ENCODE measurements at places on chromosomes 13 and 19.

GRCh38 chr19:47573071-47574026 lies at the start of gene ZNF541:
Gene ZNF541 (minus strand): TSS chr19:47573148. CDS start chr19:47555856, 17,292 bp downstream.
- DNase-seq, result peak; percentile 86

GRCh38 chr13:41491436-41491835 lies 34.1 kb downstream of the RGCC start:
- no peak for DNase-seq

DNA sequence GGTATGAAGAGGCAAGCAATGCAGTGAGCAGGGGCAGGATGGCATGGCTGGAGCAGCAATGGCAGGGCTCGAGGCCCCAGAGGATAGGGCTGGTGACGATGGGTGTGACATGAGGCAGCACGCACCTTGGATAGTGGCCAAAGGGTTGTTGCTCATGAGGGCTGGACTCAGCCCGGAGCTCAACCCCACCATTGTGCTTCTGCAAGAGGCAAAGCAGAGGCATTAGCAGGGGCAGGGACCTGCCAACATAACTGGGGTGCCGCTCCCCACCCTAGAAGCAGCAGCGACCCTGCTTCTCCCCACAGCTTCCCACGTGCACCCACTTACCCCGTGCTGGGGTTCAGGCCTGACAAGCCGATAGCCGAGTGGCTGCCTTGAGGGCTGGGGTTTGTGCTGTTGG lies 15.8 kb downstream of the ZNF574 start:
- DNase-seq, result no peak

GRCh38 chr19:15129856-15130585 lies 22.8 kb downstream of the SYDE1 start:
- DNase-seq, result peak; percentile 39

DNA sequence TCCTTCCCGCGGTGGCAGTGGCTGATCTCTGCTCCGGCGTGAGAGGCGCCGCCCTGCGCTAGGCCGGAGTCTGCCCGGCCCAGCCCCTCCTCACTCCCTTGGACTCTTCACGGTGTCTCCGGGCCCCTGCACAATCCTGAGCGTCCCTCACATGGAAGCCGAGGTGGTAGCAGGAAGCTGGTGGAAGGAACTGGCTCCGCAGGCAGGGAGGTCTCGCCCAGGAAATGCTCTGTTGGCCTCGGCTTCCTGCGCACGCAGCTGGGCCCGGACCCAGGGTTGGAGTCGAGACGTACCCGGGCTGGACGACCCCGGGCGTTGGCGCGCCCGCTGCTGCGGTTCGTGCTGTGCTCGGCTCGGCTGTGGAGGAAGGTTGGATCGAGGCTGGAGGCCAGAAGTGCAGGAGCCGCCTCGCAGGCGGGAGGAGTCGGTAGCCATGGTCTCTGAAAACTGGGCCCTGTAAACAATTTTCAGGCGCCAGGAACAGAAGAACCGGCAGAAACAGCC lies 46.3 kb downstream of the ZNF724 start:
- DNase-seq, result no peak

- DNase-seq, result no peak
Observed at GRCh38 chr13:95713651-95714050, 36.7 kb downstream of the DNAJC3 start.

DNA sequence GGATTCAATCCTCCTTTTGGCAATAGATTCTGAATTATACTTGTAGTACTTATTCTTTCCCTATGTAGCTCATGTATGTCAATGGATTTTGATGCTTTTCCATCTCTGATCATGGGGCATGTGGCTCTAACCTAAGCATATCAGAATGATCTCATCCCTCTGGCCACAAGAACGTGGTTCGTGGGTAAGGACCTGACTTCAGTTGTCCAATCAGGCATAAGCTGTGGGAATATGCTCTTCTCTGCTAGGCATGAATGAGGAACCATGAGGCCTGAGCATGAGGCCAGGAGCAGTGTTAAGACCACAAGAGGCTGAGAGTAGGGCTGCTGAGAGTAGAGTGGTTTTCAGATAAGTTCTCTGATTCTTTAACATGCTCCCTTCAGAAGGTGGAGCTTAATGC lies 292.4 kb upstream of the TSHZ3 start:
- DNase-seq, result no peak

- DNase-seq, result no peak
Observed at GRCh38 chr19:42272535-42272897, 3.5 kb downstream of the CIC start.

DNA sequence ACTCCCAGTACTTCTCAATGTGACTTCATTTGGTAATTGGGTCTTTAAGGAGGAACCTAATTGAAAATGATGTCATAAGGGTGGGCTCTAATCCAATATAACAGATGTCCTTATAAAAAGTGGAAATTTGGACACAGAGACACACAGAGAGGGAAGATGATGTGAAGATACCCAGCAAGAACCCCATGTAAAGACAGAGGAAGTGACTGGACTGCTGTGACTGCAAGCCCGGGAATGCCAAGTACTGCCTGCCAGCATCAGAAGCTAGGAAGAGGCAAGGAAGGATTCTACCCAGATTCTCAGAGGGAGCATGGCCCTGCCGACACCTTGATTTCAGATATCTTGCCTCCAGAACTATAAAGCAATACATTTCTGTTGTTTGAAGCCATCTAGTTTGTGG lies 239.3 kb downstream of the KCTD12 start:
- DNase-seq, result no peak

GRCh38 chr19:40081411-40081810 lies 9.3 kb downstream of the ZNF780A start:
- no peak for DNase-seq

- DNase-seq, result no peak
Observed at GRCh38 chr19:18895824-18896341, at the start of gene CERS1. Gene CERS1 (minus strand): TSS chr19:18896158. CDS start chr19:18896072, 86 bp downstream.

- DNase-seq, result no peak
Observed at GRCh38 chr13:72505376-72505775, 222.1 kb downstream of the MZT1 start.

DNA sequence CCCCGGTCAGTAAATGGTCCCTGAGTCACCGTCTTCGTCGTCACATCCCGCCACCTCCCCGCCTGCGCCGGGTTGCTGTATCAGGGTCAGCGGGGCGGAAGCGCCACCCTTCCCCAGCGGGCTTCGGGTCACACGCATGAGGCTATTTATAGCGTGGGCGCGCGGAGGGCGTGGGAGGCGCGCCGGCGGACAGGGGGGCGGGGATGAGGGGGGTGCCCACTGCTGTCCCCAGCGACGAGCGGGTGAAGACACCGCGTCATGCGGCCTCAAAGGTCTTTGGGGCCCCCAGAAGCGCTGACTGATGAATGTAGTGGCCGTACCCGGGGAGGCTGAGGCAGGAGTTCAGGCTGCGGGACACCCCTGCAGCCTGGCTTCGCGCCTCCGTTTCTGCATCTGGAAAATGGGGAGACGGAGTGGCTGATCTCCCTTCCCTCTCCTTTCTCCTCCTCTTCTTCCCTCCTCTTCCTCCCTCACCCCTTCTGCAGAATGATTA lies 7.9 kb downstream of the UNC13A start:
- peak; percentile 21 for DNase-seq

DNA sequence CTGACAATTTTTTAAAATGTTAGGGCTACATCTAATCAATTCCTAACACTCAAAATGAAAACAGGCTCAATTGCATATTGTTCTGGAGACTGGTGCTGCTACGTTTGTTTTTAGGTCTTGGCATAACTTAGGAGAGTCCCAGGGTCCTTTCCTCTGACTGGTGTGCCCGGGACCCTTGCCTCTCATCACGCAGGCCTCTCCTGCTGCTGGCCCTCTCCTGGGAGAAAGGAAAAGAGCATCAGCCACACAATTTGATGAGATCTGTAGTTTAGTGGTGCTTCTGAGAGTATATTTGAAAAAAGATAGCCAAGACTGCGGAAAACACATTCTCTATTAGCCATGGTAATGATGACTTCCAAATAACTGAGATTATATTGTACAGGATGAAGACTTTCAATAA lies 380.0 kb downstream of the KLF12 start:
- DNase-seq, result no peak

DNA sequence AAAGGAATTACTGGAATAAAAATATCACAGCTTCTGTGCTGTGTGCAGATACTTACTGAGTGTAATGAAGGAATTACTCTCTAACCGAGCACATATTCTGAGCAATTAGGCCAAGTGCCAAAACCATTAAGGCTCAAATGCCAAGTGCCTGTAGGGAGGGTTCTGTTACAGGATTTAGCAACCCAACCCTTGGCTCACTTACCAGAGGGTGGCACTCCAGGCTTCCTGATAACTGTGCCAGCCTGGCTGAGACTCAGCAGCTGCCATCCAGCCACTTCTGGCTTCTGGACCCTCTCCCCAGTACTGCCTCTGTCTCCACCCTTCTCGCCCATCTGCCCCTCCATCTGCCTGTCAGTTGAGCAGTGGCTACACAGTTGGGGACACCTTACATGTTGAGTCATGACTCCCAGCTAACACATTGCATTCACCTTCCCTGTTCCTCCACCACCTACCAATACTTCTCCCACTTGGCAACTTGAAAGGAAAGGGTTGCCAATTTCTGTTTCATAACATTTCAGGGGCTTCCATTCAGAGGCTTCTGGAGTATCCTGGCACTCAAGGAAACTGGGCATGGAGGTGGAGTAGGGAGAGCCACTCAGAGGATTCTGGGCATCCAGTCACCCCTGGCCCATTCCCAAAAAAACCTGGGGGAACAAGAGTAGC lies 110.5 kb downstream of the COG6 start:
- DNase-seq, result no peak

DNA sequence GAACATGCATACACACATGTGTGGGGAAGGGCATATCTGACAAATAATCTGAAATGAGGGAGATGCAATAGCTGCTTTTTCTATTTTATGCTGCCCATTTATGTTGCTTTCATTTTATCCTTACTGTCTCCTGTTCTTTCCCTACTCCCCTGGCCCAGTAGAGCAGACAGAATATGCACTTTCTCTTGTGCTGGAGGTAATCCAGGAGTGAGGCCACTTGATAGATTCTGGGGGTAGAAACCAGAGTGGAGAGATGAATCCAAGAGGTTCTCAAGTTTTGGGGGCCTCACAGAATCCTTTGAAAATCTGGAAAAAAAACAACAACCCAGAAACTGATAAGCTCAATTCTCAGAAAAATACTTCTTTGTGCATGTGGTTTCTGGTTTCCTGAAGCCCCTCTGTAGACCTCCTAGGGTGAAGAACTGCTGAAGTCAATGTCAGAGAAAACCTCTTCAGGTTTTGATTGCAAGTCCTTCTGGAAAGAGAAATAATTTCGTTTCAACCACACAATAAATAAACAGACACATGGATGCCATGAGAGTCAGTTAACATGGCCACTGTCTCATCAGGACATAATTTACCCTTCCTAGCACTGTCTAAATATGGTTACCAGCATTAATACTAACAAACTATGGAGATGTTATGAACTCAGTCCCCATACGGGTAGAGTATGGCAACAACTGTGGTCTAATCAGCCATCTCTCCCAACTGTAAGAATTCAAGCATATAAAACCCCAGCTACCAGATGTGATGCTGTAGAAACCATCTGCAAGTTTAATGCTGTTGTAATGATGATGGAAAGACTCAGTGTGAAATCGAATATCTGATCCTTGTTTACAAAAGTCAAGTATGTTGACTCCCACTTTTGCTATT lies 355.6 kb downstream of the SLC7A1 start:
- no peak for DNase-seq

GRCh38 chr13:74136084-74136658 lies 2.0 kb upstream of the KLF12 start:
- peak; percentile 17 for DNase-seq

DNA sequence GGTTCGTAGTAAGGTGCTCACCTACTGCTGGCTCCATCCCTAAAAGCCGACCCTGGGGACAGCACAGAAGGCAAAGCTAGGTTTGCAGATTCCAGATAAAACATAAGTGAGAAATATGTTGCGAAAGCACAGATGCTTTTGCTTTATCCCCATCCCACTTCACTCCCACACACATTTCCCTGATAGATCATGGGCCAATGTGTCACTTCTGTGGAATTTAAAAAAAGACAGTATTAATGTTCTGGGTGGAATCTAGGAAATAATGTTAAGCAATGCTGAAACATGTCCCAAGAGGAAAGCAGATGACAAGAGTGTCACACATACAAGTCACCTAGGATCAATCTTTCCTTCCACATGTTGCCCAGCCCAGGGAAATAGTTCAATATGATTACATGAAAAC lies 661.0 kb upstream of the MIR17HG start:
- DNase-seq, result no peak

GRCh38 chr19:42288387-42288786 lies 13.5 kb upstream of the PRR19 start:
- DNase-seq, result no peak

DNA sequence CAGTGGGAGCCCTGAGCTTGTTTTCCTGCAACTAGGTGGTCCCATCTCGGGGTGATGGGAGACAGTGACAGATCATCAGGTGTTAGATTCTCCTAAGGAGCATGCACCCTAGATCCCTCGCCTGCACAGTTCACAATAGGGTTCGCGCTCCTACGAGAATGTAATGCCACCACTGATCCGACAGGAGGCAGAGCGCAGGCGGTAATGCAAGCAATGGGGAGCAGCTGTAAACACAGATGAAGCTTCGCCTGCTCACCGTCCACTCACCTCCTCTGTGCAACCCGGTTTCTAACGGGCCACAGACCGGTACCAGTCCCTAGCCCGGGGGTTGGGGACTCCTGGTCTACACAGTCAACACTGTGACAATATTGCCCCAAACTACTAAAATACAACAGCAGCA lies 38.8 kb downstream of the CARD8 start:
- no peak for DNase-seq

GRCh38 chr19:43789029-43789428 lies 8.3 kb upstream of the KCNN4 start:
- DNase-seq, result no peak

DNA sequence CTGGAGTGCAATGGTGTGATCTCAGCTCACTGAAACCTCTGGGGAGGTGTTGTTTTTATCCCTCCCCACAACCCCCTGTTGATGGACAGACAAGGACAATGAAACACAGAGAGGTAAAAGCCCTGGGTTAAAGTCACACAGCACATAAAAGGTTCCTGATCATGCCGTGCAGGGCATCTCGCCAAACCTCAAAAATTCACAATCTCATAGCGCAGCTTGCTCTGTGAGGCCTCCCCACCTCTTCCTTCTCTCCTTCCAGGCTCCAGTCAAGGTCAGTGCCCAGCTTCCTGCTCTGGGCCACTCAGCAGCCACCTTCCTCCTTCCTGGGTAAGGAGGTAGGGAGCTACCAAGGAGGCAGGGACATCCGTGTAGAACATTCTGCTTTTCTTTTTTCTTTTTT lies 2.3 kb downstream of the FUT2 start:
- DNase-seq, result no peak

GRCh38 chr13:65035302-65035701 lies 2194.8 kb downstream of the PCDH9 start:
- DNase-seq, result no peak

DNA sequence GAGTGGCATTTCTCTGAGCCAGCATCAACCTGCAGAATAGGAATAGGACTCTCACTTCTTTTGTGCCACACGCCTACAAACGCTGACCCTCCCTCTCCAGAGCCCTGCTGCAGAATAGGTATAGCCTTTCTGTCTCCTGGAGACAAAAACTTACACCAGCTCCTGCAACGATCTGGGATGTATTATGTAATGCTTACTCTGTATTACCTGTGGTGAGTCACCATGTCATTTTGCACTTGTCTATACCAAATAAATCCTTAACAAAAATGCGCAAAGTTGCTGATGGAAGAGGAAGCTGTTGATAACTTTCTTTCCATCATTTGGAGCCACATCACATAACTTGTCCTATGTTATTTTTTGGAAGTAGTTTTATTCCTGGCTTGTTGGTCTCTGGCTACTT lies 155.8 kb upstream of the FNDC3A start:
- DNase-seq, result no peak

GRCh38 chr19:18438331-18439024 lies 545 bp upstream of the ISYNA1 start:
- DNase-seq, result no peak

- no peak for DNase-seq
Observed at GRCh38 chr13:20326809-20327208, 94.7 kb upstream of the GJB6 start.
